ENCODE measurements at places on chromosomes 16 and 17.

- DNase-seq, result no peak
Observed at GRCh38 chr17:6524520-6524919, 31.8 kb downstream of the PITPNM3 start.

DNA sequence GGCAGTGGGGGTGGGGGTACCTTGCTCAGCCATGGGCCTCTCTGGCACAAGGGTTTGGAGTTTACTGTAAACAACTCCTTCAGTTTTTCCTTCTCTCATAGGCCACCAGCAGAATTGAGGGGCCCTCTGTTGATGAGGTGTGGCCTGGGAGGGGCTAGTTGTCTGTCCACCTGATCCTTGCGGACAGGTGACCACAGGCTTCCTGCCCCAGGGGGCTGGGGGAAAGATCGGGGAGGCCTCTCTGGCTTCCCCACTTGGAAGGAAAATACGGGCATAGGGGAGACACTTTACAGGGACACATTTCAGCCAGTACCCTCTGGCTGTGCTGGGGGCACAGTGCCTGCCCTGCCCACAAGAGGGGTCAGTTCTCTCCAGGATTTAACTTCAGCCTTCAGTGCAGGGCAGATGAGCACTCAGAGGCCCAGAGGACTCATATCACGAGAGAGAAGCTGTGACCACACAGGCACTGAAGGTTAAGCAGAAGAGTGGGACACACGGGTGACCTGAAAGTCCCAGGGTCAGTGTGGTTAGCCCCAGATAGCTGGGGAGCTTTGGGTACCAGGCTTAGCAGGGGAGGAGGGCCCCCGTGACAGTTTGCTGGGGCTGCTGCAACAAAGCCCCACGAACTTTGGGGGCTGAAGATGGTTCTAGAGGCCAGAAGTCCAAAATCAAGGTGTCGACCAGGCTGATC is 245.9 kb downstream of the SEC14L1 start:
- DNase-seq, result no peak

GRCh38 chr17:4411201-4411600 is 22.5 kb upstream of the SPNS3 start:
- DNase-seq, result no peak

DNA sequence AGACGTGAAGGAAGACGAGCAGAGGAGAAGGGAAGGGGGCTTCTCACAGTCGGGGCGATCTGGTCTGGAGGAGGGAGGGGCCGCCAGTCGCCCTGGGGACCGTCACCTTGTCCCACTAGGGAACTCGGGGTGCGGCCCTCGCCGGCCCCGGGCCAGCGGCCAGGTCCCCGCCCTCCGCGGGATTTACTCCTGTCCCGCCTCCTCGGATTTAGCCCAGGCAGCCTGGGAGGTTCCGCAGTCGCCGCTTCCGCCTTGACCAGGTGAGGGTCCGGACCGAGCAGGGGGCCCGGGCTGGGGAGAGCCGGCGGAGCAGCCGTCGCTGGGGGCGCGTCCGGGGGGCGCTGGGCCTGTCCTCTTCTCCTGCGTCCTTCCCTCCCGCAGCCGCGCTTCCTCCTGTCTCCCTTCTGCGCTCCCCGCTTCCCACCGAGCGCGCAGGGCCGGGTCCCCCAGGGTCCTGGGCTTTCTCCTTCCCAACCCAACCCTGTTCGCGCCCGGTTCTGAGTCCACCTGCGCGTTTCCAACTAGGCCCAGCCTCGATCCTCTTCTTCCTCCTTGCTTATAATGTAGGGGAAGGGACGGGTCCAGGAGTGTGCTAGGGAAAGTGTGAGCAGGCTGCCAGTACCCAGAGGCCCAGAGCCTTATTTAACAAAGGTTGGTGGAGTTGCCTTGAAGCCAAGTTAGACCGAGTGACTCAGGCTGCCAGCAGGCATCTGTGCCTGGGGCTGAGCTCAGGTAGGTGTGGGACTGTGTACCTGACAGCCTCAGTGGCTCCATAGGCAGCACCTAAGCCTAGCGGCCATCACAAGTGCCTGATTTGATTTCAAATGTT is at the start of gene TNK1:
Gene TNK1, plus strand, starts transcription at position 235 of the 829 bp plus-strand sequence. CDS start 1,838 bp downstream, outside the sequence.
- no peak for DNase-seq

GRCh38 chr17:28738680-28739384 is 5.0 kb upstream of the TRAF4 start:
- DNase-seq, result no peak
